ENCODE measurements at places on chromosomes 1 and 21.

DNA sequence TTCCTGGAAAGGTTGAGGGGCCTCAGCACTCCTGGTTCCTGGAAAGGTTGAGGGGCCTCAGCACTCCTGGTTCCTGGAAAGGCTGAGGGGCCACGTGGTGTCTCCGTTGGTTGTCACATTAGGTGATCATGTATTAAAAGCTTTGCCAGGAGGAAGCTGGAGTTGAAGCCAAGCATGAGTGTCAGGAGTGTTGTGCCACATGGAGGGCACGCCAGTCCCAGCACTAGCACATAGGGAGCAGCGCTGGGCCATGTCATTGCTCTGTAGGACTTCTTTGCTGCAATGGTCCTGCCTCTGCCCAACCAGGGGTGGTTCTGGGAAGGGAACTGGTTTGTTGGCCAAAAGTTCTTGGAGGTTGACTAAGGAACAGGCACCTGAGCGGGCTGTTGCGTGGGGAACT, 13.3 kb downstream of the ATP5PO start:
- DNase-seq: no peak

- DNase-seq: no peak
Observed at GRCh38 chr1:163583661-163584181, 262.0 kb downstream of the NUF2 start.

DNA sequence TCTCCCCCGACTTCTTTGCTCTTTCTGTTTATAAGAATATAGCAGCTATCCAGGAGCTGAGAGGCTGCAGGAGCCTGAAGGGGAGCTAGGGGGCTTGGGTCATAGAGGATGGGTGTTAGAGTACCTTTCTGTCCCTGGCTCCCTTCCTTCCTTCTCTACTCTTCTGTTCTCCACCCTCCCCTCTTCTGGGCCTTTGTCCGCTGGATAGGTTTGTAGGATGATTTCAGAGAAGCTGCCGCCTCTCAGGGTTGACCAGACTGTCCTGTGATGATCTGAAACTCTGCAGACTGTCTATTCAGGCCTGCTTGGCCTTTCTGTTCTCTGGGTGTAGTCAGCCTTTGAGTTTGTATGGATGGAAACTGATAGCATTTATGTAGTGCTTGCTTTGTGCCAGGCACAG, 26.3 kb downstream of the PPFIA4 start:
- DNase-seq: no peak

GRCh38 chr1:3170561-3171453, 101.8 kb downstream of the PRDM16 start:
- DNase-seq: peak; percentile 80

GRCh38 chr21:27953340-27954045, 986.6 kb upstream of the ADAMTS5 start:
- DNase-seq: no peak

- DNase-seq: no peak
Observed at GRCh38 chr1:106846656-106847055, 209.8 kb upstream of the PRMT6 start.

- peak; percentile 73 for DNase-seq
Observed at GRCh38 chr1:81801651-81802456, 1.1 kb downstream of the ADGRL2 start.

GRCh38 chr1:227621211-227621610, 57.9 kb downstream of the ZNF678 start:
- no peak for DNase-seq

GRCh38 chr1:94535879-94536278, 5.7 kb downstream of the F3 start:
- DNase-seq: no peak

GRCh38 chr1:72288886-72289285, 6.5 kb upstream of the NEGR1 start:
- no peak for DNase-seq
